ENCODE measurements at places on chromosomes 5 and 9.

DNA sequence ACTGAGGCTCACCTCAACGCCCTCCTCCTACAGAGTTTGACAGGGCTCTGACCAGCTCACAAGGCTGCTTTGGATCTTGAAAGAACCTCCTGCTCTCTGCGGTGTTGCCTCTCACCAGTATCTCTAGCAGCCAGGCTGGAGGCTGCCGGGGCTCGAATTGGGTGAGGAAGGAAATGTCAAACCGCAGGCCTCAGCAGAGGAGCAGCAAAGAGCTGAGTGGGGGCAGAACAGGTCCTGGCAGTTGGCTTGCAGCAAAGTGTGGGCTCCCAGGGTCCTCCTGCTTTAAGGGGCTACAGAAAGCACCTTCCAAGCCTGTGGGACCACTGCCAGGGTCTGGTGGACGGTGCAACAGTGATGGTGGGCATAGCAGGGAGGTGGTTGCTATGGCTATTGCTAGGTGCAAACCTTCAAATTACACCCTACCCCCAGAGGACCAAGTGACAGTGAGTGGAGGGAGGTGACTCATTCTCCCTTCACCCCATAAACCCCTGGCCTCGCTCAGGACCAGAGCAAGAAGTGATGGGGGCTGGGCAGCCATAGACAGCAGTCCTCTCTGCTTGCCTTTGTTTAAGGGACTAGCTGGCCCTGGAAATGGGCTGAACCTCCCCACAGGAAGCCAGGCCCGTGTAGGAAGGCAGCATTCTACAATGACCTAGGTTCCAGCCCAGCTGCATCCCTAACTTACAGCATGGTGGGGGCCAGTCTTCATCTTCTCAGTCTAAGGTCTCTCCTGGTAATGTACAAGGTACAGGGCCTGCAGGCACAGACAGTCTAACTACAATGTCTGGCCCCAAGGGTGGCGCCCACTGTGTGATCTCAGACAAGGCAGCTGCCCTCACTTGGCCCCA, 18.7 kb downstream of the LCP2 start:
- DNase-seq, result peak; percentile 100

DNA sequence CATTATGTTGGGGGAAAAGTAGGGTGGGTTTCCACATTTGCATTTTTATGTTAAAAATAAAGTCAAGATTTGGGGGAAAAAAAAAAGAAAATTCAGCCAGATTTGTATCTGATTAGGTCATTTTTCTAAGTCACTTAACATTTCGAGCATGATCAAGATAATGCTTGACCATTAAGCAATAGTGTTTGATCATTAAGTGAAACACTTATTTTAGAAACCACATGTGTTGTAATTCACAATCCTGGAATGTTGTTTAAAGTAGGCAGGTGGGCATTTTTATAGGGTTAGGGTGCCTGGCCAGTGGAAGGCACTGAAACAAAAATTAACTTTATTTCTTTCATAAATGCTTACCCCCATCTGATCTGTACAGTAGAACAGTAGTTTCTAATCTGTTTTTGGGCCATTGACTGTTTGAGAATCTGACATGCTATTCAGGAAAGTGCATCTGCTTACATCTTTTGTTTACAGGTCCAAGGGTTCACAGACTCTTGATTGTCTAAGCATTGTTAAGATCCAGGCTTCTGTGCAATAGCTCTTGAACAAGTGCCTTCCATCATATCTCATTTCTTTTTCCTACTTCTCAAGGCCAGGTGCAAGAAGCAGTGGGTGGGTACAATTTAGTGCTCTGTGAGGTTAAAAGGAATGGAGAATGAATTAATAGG, 9.1 kb downstream of the ZCCHC9 start:
- no peak for DNase-seq

- DNase-seq, result no peak
Measured at GRCh38 chr5:117736698-117737097, 1162.1 kb upstream of the SEMA6A start.

DNA sequence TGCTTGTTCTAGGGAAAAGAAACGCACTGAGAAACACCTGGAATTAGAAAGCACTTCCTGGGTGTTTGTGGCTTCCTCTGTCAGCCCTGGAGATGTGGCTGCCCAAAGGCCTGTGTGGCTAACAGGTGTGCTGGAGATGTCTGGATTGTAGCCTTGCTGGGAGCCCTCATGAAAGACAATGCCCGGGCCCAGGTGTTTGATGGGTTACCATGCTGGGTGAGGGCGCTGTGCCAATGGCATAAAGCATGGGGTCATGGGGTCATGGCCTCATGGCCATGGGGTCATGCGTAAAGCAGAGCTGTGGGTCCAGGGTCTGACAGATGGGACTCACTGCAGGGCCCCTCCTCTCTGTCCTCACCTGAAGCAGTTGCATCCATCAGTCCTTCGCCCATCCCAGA, 21.6 kb downstream of the ANKRD33B start:
- no peak for DNase-seq

GRCh38 chr9:133107961-133108793, 12.9 kb downstream of the RALGDS start:
- no peak for DNase-seq

DNA sequence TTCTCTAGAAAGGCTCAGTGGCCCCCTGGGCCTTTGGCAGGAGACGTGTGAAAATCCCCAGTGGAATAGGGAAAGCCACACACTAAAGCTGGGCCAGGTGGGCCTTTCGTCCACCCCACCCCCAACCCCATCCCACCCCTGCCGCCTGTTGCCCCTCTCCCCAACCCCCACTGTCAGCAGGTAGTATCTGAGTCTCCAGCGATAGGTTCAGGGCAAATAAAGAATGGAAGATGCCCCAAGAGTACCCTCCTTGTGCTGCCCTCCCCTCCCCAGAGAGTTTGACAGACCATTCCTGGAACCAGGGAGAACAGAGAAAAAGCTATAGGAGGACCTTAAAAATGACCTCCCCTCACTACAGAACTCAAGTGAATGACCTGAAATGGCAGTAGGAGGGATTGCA, 36.7 kb upstream of the UBE2D2 start:
- no peak for DNase-seq

GRCh38 chr5:139982157-139982974, 60.7 kb downstream of the NRG2 start:
- DNase-seq, result no peak

DNA sequence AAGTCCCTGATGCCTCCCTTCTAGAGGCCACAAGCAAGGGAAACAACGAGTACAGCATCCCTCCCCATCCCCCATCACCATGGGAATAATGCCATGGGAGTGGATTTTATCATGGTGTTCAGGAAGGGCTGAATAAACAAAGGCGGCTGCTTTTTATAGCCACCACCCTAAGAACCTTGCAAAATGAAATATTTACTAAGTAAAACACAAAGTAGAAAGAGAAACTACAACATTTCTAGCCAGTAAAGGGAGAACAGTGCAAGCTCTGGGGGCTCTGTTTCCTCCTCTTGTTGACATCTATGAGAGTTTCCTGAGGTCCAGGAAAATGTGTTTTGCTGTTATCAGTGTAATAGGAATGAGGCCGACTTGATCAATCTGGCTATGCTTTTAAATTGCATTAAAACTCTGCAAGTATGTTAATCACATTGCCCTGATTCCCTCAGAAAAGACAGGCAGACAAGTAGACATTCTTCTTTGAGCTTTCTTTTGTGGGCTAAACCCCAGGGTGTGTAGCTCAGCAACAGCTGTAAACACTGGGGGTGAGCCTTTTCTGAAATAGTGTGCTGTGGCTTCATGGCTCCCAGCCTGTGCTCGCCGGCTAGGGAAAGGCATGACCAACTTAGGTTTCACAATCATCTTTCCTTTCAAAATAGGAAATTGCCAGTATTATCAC, 31.1 kb downstream of the SV2C start:
- no peak for DNase-seq

GRCh38 chr5:143188083-143188482, 215.4 kb downstream of the NR3C1 start:
- no peak for DNase-seq

DNA sequence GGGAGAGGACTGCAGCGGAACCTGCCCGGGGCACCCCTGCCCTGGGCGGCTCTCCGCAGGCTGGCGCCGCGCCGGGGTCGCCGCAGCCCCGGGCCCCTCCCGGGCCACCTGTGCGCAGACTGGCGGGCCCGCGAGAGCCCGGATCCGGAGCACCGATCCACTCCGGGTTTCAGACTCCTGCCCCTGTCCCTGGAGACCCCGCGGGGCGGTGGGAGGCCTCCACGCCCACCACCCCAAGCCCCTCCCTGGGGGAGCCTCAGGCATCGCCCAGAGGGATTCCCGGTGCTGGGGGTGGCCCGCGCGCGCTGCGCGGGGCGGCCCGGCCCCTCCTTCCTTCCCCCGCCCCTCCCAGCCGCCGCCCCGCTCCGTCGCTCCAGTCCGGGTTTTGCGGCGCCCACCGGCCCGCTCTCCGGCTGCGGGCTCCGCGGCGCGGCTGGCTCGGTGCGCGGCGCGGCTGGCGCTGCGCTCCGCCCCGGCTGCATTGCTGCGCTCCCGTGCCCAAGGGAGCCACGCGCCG, at the start of gene UNC5A:
UNC5A (plus strand) TSS at position 479 of the 517 bp plus-strand sequence. CDS start 192 bp downstream, outside the sequence.
- DNase-seq, result peak; percentile 8

DNA sequence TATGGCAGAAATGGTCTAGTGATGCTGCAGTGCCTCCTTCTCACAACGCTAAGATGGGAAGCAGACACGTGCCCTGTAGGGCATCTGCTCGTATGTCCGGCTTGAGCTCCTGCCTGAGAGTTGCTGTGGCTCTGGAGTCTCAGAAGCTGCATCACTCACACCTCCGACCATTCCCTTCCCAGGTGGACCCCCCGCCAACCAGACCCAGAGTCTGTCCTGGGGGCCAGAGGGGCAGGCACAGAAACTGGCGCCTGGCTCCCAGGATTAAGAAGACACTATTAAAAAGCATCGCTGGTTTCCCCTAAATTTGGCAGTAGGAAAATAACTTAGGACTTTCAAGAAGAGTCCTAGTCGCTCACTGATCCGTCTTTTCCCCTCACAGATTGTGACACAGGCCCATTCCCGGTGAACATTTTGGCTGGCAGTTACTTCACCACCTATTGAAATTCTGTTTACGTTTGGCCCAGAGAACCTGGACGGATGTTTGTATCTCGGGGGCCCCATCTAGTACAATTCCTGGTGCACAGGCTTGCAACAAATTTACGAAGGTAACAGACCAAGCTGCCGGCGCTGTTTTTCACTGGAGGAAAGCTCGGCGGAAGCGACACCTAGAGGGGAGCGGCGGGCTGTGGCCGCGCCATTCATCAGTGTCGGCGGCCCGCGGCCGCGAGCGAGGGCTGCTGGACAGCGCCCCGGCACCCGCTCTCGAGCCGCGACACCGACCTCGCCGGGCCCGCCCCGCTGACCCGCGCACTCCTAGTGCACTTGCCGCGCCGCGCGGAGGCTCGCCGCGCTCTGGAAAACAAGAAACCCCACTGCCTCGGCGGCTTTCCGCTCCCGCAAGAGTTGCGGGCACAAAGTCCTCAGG, 1.6 kb downstream of the FSTL4 start:
- DNase-seq, result no peak

DNA sequence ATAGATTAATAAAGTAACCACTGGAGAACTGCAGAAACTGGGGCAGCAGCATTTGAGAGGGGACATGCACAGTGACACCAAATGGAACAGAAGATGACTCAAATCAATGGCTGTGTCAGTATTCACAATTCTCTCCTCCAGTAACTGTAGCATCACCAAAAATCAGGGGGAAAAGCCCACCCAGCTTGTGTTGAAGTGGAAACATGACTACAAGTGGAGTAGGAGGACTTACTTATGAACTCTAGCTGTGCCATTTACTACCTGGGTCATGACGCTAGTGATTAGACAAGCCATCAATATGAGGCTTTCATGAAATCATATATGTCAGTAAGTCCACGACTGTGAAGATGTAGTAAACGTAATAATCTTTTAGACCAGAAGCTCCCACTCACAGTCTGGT, 199.8 kb upstream of the PTGER4 start:
- DNase-seq, result no peak

DNA sequence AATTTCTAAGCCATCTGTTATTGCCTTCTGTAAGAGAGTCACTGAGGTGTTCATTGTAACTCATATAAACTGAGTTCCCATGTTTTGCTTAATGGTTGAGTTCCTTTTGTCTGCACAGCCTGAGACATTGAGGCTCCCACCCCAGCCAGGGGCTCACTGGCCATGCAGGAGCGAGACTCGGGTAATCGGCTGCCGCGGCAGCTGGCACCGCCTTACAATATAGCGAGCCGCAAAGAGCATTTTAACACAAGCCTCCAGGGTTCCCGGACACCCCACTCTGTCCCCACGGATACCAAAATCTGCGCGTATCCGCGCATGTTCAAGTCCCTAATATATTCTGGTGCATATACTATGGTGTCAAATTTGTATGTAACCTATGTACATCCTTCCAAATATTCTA, 24.4 kb upstream of the GLDC start:
- DNase-seq, result no peak

DNA sequence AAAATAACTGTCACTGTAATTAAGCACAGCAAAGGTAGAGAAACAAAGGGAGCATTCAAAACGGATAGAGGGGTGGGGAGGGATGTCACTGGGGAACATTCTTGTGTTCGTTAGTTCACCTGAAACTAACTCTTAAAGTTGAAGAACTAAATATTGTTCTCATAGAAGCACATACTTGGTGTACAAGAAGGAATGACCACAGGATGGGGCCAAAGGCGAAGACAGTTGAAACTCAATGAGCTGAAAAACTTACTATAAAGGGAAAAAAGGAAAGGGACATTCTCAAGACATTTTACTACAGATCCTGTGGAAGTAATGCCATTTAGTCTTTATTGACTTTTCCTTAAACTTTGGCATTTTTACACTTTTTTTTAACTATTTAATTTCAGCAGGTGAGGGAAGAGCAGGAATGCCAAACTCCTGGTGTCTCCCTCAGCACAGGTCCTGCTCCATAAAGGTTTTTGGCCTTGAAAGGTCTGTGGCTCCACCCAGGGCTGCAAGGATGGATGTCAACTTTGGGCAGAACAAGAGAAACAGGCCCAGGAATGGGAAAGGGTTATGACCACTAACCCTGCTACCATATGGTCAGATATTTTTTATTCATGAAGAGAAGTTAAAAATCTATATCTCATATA, 197.6 kb upstream of the RASA1 start:
- no peak for DNase-seq

GRCh38 chr9:90296539-90296938, 346.1 kb downstream of the DIRAS2 start:
- DNase-seq, result no peak

DNA sequence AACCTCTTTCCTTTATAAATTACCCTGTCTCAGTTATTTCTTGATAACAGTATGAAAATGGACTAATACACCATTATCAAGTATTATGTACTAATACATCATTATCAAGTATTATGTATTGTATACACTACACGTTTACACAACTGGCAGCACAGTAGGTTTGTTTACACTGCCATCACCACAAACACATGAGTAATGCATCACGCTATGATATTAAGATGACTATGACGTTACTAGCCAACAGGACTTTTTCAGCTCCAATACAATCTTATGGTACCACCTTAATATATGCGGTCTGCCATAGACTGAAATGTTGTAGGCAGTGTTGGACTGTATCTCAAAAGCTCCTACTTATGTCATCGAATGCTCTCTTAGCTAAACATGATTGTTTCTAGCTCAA, 28.2 kb downstream of the PRELID2 start:
- no peak for DNase-seq

- no peak for DNase-seq
Measured at GRCh38 chr5:150303660-150304386, 1.1 kb upstream of the ARSI start.

Measured in KG1 (cell line).